ENCODE measurements at places on chromosomes 1 and 21. TPM values are rescaled to one million over a fixed set of nuclear protein-coding genes. Genes with fewer than 3 reads are reported as not detected.

Gene F11R
- 121 TPM for total RNA-seq

Gene FGR
- not detected for total RNA-seq

Gene PRDM16
- total RNA-seq = not detected

Gene TCEA3
- total RNA-seq = 0.71 TPM

Gene NCF2
- 2.3 TPM for total RNA-seq

Gene OR2L2
- not detected for total RNA-seq
